ENCODE measurements at places on chromosomes 7 and 10.

- DNase-seq: no peak
These were observed 215.5 kb downstream of the LRRTM3 start for GRCh38 chr10:67141300-67141699.

DNA sequence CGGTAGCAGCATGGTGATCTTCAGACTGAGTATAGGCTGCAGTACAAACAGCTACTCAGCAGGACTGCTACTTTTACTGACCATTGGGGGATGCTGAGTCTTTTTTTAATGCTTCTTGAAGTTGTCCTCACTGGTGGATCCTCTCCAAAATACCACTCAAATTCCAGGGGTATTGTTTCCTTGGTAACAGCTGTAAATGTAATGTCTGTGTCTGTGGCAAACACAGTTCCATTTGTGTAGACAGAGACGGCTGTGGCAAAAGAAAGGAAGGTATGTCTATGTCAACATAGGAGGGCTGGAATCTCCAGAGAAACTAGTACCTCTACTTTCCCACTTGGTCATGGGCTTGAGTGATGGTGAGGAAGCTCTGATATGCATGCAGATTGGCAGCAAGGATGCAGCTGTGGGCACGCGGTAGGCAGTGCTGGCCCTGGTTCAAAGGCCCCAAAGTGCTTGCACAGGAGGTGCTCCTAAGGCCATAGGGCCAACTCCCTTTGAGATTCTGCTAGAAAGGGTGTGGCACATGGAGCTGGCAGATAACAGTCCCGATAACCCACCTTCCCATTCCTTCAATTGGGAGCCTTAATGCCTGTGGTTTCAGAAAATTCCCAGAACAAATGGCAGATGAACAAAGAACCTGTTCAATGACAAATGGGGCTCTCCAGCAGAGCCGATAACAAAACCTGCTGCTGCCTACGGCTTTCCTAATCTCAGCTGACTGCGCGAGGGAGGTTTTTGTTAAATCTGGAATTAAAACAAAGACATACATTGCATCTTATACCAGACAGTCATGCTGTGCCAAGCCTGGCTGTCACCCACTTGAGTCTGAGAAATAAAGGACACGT is 43.0 kb downstream of the PKD1L1 start:
- no peak for DNase-seq

GRCh38 chr7:15998617-15999016 is 312.1 kb upstream of the MEOX2 start:
- DNase-seq: no peak

DNA sequence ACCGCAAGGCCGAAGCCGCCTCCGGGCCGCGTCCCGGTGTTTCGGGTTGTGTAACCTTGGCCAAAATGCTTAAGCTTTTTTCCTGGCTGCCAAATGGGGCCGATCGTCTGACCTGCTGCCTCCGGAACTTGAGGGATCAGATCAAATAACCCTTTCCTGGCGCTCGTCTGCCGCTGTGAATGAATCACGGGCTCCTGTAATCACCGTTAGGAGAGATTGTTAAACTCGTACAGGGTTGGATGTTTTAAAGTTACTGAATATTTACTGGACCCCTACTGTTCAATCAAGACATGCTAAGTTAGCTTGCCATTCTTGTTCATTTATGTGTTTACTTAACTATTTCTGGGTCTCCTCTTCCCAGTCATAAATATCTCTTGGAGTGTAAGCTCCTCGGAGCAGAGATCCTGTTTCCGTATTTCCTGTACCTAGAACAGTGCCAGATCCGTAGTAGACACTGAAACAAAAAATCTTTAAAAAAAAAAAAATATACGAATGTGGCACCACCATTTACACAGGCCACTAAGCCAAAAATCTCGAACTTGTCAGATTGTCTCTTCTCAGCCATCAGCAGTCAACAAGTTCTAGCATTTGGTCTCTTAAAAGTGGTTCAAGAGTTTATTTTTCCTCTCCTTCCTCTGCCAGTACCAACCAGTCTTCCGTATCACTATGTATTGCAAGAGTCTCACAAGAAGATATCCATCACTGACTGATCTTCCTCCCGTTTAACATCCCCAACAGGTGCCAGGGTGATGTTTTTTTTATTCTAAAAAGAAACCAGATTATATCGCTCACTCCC is 650 bp upstream of the TM9SF3 start:
- peak; percentile 84 for DNase-seq

GRCh38 chr10:74194999-74195398 is 44.0 kb downstream of the ADK start:
- no peak for DNase-seq

DNA sequence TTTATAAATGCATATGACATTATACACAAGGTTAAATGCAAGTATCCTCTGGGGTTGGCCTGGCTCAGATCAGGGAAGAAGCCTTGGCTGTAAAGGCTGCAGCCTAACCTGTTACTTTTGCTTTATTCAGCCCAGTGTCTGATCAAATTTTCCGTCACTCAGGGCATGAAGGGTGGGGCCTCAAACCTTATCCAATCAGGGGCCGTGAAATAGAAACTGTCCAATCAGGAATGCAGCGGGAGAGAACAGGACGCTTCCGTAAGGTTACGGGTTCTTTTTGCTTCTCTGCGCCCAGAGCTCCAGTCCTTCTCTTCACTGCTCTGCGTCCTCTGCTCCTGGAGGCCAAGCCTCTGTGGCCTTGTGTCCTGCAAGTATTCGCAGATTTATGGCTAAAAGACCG is at the start of gene ZNF716:
ZNF716 (plus strand) TSS at position 274 of the 400 bp plus-strand sequence; CDS start at position 386, 112 bp downstream.
- no peak for DNase-seq

- no peak for DNase-seq
These were observed 103.2 kb downstream of the IQUB start for GRCh38 chr7:123431075-123431614.

GRCh38 chr7:53151496-53151895 is 116.1 kb downstream of the POM121L12 start:
- DNase-seq: no peak

DNA sequence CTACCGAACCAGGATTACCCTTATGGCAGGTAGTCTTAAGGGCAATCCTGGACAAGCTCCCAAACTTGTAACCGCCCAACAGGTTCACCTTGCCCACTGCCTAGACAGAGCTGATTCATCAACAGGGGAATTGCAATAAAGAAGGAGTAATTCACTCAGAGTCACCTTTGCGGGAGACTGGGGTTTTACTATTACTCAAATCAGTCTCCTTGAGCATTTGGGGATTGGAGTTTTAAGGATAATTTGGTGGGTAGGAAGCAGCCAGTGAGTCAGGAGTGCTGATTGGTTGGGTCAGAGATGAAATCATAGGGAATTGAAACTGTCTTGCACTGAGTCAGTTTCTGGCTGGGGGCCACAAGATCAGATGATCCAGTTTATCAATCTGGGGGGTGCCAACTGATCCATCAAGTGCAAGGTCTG is 25.3 kb downstream of the HK1 start:
- no peak for DNase-seq

DNA sequence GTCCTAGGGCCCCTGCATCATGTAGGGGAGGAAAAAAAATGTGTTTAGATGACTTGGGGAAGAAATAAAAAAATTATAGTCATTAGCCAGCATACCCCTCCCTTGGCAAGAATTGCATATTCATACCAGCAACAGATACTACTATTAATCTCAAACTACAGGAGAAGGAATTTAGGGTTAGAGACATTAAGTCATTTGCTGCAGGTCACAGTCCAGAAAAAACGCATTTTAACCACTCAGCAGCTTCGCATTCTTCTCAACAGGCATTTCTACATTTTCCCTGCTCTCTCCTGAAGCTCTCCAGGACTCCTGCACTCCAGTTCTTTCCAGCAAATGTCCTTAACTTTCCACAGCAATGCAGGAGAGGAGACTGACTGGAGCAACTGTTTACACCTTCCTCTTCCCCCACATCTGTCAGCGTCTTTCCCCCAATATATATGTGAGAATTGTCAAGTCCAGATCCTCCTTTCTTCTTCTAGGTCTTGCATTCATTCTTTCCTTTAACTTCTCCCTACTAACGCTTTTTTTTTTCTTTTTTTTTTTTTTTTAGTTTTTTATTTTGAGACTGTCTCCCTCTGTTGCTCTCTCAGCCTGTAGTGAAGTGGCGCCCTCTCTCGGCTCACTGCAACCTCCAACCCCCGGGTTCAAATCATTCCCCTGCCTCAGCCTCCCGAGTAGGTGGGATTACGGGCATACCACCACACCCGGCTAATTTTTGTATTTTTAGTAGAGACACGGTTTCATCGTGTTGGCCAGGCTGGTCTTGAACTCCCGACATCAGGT is 35.6 kb downstream of the PRPS1L1 start:
- no peak for DNase-seq

DNA sequence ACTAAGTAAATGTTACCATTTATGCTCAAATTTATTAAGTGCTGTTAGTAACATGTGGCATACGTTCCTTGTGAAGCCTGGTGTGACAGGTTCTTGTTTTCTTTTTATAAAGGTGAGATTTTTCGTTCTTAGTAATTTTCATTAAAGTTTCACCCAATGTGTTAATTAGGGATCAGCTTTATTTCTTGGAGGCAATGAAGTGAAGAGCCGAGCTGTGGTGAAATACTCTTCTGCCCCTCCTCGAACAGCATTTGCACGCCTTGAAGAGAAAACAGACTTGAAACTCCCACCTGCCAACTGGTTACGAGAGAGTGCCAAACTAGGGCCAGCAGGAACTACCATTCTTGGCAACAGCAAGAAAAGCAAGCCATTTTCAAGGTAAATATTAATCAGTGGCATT is 1.5 kb downstream of the EDRF1 start:
- no peak for DNase-seq

- no peak for DNase-seq
These were observed 28.7 kb upstream of the NAMPT start for GRCh38 chr7:106313456-106313901.

DNA sequence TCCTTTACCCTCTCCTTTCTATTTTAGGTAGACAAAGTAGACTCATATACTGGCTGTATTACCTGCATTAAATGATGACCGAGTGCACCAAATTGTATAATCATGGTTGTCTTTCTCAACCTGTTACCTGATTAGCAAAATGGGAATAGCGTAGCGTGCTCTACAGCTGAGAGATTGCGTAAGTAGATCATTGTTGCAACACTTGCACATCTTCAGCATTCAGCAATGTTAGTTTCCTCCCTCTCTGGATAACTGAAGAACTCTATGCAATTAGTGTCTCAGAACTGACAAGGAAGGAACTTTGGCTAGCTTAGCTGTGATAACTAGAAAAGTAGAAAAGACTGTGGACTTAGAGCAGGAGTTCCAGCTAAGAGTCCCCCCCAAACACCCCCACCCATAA is 787.4 kb downstream of the PHTF2 start:
- no peak for DNase-seq

GRCh38 chr10:49750546-49750945 is 11.6 kb downstream of the OGDHL start:
- DNase-seq: no peak

DNA sequence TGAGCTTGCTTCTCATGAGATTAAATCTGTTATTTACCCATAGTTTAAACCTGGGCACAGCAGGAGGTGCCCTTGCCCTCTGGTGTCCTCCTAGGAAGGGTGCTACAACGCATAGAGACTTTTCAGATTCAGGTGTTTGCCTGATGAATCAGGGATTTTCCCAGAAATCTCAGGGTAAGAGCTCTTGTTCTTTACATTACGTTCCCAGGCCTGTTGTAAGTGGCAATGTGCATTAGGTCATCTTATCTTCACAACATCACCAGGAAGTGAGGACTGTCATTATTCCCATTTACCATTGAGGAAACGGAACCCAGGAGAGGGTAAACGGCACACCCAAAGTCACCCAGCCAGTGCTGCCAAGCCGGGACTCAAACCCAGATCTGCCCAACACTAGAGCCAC is 73.0 kb downstream of the NHLRC2 start:
- DNase-seq: no peak

GRCh38 chr10:120042705-120043104 is 150.2 kb downstream of the SEC23IP start:
- DNase-seq: no peak

GRCh38 chr7:50721160-50721559 is 61.5 kb downstream of the GRB10 start:
- no peak for DNase-seq

- DNase-seq: no peak
These were observed 10.3 kb upstream of the HSPB1 start for GRCh38 chr7:76292213-76292573.

DNA sequence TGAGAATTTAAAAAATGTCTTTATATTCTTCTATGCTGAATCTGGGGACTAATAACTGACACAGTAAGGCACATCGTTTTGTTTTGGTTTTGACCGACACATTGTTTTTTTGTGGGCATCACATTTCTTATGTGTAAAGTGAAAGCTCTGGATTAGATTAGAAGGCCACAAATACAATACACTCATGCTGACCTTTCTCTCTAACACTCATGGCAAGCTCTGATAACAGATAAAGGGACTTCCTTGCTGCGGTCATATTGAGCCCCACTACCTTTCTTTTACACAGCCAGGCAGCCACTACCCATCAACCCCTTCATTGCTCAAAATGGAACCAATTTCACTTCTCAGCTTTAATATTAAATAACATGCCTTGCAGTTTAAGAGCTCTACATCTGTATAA is 26.0 kb downstream of the PPP1R3A start:
- no peak for DNase-seq

DNA sequence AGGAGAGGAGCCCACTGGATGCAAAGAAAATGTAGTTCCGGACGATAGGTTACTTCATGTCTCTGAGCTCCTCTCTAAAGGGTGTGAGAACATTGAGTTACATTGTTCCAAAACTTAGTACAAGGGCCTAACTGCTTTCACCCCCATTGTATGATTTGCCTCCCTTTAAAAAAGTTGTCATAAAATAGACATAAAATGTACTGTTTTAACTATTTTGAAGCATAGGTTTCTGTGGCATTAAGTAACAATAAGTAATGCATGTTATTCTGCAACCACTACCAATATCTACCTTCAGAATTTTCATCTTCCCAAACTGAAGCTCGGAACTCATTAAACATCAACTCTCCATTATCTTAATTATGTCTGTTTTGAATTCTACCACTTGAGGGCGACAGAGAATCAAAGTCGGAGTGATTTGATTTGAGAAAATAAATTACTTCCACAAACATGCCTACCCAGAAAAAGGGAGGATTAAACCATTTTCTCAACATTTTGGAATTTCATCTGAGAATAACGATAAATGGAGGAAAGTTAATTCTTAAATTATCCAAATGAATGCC is 2.7 kb downstream of the IGFBP1 start:
- DNase-seq: no peak

DNA sequence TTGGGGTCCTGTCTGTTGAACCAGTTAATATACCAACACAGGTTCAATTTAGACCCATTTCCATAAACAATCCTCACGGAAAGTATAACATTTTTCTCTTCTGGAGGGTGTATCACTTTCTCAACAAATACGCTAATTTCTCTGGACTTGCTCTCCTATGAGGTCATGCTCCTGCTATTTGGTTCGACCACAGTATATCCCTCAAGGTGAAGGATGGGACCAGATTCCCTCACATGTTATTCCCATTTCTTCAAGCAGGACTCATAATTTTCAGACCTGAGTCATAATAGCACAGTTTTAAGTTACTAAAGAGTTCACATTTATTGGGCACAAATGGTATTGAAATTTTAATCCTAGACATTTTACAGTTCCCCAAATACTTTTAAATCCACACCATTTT is 57.2 kb downstream of the ADAM12 start:
- DNase-seq: no peak

All from stimulated activated naive CD4-positive, alpha-beta T cell (primary cell).